Gastroesophageal sphincter (tissue), 4 donors: ENCODE measurements at places on chromosomes 2 and 18.

DNA sequence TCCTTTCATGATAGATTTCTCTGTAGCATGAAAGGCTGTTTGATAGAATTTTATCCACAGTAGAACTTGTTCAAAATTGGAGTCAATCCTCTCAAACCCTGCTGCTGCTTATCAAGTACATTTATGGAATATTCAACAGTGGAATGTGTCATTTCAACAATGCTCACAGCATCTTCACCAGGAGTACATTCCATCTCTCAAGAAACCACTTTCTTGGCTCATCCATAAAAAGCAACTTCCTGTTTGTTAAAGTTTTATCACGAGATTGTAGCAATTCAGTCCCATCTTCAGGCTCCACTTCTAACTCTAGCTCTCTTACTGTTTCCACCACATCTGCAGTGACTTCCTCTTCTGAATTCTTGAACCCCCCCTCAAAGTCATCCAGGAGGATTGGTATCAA is 29.4 kb downstream of the PDCL3 start:
- ATAC-seq, result no peak

- no peak for ATAC-seq
These were observed 174.6 kb downstream of the PLCL1 start for GRCh38 chr2:197978971-197979370.

- ATAC-seq, result no peak
These were observed 227.4 kb downstream of the DCC start for GRCh38 chr18:52567360-52567759.

GRCh38 chr2:197031803-197032202 is 105.3 kb upstream of the PGAP1 start:
- ATAC-seq, result no peak

- ATAC-seq, result no peak
These were observed 235.6 kb downstream of the ICOS start for GRCh38 chr2:204172145-204172600.

GRCh38 chr18:25061395-25061794 is 290.6 kb downstream of the ZNF521 start:
- ATAC-seq, result no peak

GRCh38 chr2:73110168-73111072 is 2.3 kb downstream of the RAB11FIP5 start:
- ATAC-seq, result no peak

- ATAC-seq, result no peak
These were observed 236.5 kb downstream of the BCL2 start for GRCh38 chr18:63083020-63083531.

DNA sequence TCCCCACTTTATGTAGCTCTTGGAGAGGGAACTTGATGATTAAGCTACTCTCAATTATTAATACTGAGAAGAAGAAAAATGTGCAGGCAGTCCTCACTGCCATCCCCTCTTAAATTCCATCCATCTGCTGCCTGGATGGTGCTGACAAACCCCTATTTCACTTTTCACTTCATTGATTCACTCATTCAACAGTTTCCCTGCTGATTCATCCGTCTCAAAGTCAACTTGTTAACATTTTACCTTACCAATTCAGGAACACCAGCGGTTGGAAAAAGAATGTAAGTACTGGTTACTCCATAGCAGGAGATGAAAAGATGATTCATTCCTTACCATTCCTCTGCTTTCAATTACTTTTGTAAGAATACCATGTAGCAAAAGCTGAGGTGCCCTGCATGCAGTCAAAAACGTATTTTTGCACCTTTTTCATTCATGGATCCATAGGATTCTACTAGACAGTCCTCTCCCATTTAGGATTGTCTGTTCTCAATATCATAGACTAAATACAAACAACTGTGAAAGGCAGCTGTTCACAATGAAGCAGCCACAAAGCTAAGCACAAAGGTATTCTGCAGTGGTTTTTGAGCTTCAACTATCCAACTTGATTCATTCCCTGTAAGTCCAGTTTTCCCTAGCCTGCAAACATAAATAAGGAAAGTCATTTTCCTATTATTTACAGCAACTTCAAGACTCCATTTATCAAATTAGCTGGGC is 262.0 kb downstream of the MREG start:
- no peak for ATAC-seq

GRCh38 chr2:30958918-30959265 is 151.6 kb upstream of the CAPN13 start:
- ATAC-seq, result no peak

- ATAC-seq, result no peak
These were observed 218.9 kb downstream of the PARD3B start for GRCh38 chr2:204763974-204764703.

DNA sequence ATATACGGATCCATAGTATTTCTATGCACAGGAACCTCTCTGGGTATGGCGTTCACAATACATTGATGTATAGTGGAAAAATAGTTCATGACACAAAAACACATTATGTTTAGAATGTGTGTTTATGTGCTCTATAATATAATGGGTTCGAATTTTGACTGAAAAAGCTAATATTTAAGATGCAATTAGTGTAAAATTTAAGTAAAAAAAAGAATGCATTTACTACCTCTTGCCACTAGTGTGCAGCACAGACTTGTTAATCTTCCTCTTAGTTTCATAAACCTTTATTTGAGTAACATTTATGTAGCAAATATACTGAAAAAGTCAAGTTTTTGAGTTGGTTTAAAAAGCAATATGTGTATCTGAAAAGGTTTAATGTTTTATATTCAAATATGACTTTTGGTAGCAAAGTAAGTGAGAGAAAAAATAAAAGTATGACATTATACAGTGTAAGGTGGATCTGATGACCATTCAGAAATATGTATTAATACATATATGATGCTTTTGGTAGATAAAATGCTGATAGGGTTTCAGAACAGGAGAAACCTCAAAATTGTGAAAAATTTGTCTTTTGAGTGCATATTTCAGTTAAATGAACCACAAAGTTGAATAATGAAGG is 49.4 kb downstream of the CCDC102B start:
- no peak for ATAC-seq

- no peak for ATAC-seq
These were observed 110.1 kb downstream of the BAZ2B start for GRCh38 chr2:159506202-159506601.

GRCh38 chr2:134375935-134376334 is 122.1 kb downstream of the MGAT5 start:
- ATAC-seq, result peak; percentile 91

- ATAC-seq, result no peak
These were observed 19.4 kb downstream of the CELF4 start for GRCh38 chr18:37546272-37546537.

DNA sequence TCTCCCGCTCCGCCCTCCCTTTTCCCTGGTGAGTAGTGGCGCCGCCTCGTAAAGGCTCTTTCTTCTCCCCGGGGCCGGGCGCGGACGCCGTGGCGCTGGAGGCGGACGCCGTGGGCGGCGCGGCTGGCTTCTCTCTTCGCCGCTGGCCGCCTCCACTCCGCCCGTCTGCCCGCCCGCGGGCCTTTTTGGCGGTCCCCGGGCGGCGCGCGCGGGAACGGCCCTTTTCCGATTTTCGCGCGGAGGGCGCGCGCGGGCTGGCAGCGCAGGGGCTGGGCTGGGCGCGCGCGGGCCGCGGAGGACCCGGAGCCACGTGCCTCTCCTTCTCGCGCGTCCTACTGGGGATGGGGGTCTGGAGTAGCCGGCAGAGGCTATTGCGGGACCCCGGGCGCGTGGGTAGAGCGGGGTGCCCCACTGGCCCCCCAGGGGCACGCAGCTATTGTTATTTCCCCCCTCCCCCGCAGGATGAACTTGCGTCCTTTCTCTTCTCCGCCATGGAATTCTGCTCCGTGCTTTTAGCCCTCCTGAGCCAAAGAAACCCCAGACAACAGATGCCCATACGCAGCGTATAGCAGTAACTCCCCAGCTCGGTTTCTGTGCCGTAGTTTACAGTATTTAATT is 472 bp downstream of the SLC20A1 start:
- ATAC-seq, result peak; percentile 42

DNA sequence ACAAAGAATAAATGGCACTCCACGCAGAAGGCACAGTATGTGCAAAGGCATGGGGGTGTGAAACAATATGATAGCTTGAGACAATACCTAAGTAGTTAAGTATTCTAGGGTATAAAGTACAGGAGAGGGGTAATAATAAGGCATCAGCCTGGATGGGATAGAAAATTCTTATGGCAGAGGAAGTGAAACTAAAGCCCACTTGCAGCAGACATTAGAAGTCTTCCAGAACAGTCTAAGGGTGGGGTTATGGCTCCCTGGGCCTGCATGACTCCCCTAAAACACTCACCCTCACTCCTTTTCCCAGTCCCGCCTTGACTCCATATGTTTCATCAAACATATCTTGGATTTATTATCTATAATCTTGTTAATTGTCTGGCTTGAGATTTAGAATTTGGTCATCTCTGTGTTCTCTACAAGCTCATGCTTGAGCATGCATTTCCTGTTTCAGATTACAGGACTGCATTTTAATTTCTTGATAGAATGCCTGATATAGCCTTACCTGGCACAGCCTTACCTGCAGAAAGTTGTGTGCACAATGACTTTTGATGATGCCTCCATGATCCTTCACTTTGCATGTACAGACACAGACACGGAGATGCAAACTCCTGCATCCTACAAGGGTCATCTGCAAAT is 28.5 kb upstream of the TMBIM1 start:
- ATAC-seq, result no peak

DNA sequence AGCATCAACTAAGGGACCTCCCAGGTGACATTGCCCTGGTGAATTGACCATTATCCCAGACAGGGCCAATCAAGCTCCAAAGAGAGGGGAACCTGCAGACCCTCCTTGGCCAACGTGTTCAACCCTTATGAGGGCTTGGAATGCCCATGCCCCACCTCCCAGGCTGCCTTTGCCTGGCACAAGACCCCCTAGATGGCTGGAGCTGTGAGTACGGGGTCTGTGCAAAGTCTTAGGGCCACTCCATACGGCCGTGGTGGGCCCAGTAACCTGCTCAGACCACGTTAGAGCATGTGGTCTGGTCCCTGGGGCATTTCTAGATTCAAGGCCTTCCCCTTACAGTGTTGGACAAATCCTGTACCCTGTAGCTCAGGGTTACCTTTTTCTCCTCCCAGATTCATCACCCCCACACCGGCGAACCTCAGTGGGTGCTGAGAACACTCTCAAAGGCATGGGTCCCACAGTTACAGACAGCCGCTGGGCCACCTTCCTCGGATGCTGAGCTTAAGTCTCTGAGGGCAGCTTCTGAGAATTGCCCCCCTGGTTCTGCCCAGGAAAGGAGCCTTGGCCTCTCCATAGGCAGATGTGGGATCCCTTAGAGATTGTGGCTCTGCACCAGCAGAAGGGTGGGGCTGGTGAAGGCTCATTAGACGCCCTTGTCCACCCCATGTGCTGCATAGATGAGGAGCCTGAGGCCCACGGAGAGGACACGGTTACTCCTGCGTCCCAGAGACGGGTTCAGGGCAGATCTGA is 18.3 kb upstream of the KCNK3 start:
- no peak for ATAC-seq

DNA sequence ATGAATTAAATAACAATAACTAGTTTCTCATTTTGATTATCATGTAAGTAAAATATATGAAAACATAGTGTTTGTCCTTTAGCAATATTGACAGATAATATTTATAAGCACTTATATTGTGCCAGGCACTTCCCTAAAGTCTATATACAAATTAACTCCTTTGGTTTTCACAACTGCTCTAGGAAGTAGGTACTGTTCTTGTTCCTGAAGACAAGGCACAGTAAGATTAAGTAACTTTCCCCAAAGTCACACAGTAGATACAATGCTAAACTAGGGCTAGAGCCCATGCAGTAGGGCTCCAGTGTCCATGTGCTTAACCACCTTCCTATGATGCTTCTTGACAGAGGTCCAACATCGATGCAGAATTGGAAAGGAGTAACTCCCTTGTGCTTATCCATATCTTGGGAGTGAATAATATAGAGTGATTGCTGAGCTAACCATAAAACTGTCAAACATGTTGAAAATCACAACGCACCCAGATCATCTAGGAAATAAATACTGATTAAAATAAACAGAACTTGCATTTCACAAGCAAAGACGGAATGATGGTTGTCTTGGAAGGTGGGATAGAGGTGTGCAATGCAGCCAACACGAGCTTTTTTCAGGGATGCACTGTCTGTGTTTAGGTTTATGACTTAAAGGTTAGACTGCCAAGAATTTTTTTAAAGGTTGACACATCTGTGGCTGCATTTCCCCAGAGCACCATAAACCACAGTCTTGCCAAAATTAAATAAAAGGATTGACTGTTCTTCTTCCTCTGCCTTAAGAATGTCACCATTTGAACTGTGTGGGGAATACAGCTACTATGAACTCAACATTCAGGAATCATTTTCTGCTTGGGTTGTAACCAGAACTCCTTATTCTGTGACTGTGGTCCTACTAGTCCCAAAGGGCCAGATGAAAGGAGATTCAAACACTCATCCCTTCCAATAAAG is 80.8 kb downstream of the ANKRD44 start:
- no peak for ATAC-seq

GRCh38 chr2:172817411-172817810 is 81.8 kb downstream of the RAPGEF4 start:
- no peak for ATAC-seq

DNA sequence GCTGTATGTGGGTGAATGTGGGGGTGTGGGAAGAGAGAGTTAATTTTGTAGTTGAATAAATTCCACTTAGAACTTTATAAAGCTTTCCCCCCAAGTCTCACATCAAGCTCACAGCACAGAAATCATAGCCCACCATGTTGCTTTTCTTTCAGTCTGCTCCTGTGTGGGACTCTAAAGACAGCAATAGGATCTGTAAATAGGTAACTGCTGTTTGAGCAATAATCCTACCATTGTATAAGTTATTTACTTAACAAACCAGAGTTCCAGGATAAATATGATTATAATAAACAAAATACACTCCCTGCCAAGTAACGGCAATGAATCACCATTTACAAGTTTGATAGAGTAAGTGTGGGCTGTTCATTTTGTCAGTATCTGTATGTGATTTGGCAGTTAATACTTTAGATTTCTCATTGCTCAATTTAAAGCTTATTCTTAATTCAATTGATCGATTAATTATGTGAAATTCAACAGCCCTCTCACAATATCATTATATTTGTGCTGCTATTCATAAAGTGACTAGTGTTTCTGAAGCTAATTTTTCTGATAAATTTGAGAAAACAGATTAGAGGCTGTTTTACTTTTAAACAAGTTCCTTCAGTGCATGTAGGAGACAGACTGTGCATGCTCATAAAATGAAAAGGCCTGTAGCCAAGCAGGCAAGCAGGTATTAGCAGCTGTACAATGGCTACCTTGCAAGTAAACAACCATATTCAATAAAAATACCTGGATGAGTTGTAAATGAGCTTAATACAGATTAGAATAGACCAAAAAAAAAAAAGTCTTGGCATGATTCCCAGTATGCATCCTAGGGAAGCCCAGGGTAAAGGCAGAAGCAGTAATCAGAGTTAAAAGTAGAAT is 142.7 kb downstream of the PDE11A start:
- ATAC-seq, result no peak

GRCh38 chr2:56185582-56186046 is 1.8 kb downstream of the CCDC85A start:
- peak; percentile 21 for ATAC-seq

- no peak for ATAC-seq
These were observed 8.3 kb downstream of the CAPG start for GRCh38 chr2:85401844-85402243.
